Thymus (tissue), 14 donors: ENCODE measurements at places on chromosomes 13 and 19.

GRCh38 chr13:23767838-23768237 lies 121.4 kb downstream of the MIPEP start:
- peak; percentile 80 for DNase-seq

GRCh38 chr13:46609052-46609451 lies 56.1 kb downstream of the LRCH1 start:
- no peak for DNase-seq

DNA sequence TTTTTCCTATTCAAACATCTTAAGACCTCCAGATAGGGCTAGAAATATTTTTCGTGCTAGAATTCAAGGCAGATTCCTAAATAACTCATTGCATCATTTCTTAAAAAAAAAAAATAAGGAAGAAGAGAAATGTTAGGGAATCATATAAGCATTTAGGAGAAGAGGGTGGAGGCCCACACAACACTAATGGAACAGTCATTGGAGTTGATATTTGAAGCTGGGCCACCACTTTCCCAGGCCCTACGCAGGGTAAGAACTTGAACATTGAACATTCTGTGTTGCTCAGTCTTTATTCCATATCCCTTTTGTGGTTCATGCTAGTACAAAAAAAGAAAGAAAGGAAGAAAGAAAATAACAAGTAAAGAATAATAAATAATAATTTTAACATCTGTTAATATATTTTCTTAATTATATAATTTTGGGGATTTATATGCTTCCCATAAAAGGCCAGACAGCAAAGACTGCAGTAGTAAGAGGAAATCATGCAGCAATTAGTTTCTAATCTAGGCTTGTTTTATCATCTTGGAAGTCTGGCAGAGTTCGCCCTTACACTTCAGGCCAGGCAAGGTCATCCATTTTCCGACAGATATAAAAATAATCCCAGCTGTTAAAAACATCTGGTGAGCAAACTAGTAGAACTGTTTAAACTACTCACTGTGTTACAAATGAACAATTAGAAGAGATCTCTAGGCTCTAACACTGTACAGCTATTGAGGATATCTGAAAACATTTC lies 127.7 kb downstream of the FRY start:
- no peak for DNase-seq

DNA sequence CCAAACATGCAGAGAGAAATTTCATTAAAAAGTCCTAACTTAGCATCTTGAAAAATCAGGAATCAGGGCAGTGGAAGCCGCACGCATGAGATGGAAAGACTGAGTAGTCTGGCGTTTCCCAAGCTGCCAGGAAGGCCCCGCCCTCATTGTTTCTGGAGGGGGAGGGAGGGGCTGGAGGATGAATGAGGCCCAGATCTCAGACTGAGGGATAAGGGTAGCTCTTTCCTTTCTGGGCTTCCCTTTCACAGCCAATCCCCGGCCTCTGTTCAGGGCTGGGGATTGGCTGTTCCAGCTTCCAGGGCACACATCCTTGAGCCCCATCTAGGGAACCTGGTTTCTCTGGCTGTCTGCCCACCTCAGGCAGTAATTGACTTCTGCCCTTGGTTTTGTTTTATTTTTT lies 7.3 kb downstream of the C19orf53 start:
- DNase-seq: no peak

DNA sequence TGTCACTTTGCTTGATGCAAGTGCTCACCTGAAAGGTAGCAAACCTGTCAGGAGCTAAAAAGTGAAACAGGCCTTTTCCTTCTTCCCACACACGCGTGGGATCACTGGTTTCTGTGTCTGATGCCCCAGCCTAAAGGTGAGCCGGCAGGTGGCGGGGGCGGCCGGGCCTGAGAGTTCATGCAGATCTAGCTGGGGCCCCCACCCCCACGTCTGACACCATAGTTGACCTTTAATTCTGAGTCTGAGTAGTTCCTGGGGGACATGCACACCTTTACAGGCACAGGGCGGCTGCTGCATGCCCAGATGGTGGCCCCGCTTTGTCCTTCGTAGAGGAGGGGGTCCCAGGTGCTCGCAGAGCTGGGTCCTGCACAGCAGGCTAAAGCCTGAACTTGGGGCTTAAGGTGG lies 345.3 kb downstream of the TEX29 start:
- no peak for DNase-seq

DNA sequence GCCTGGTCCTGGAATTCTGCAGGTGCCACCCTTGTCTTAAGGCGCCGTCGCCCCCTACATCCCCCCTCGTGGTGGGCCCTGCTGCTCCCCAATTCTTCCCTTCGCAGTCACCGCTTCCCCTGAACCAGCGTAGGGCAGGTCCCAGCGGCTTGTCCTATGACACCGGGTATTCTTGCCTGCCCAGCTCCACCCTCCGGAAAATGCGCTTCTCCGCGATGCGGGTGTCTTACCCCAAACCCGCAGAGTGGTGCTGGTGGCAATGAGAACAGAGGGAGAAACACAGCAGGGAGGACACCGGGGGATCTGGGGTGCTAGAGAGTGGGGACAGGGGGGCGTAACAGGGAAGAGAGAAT lies 9.0 kb downstream of the ZNF808 start:
- peak; percentile 10 for DNase-seq

GRCh38 chr13:59680429-59681024 lies 483.2 kb downstream of the DIAPH3 start:
- no peak for DNase-seq

DNA sequence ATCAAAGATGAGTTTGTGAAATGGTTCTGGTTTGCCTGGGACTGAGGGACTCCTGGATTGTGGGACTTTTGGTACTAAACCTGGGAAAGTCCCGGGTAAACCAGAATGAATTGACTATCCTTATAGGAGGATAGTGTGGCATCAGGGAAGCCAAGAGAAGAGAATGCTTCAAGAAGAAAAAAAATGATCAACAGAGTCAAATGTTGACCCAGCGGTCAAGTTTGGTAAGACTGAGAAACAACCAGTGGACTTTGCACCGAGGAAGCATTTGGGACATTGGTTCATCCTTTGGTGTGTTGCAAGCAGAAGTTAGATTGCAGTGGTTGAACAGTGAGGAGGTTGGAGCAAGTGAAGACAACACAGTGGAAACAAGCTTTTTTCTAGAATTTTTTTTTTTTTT lies 33.5 kb downstream of the CLEC17A start:
- no peak for DNase-seq

DNA sequence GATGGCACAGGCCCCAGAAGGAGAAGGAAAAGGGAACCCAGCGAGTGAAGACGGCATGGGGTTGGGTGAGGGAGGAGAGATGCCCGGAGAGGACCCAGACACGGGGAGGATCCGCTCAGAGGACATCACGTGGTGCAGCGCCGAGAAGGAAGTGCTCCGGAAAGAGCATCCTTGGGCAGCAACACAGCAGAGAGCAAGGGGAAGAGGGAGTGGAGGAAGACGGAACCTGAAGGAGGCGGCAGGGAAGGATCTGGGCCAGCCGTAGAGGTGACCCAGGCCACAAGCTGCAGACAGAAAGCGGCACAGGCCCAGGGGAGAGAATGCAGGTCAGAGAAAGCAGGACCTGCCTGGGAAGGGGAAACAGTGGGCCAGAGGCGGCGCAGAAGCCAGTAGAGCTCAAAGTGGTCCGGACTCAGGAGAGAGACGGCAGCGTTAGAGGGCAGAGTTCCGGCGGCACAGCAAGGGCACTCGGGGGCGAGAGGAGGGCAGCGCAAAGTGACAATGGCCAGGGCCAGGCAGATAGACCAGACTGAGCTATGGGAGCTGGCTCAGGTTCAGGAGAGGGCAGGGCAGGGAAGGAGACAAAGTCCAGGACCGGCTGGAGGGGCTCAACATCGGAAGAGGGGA lies 1.1 kb downstream of the PPP1R12C start:
- DNase-seq: no peak

GRCh38 chr19:29404951-29405727 lies 120.7 kb upstream of the VSTM2B start:
- no peak for DNase-seq

DNA sequence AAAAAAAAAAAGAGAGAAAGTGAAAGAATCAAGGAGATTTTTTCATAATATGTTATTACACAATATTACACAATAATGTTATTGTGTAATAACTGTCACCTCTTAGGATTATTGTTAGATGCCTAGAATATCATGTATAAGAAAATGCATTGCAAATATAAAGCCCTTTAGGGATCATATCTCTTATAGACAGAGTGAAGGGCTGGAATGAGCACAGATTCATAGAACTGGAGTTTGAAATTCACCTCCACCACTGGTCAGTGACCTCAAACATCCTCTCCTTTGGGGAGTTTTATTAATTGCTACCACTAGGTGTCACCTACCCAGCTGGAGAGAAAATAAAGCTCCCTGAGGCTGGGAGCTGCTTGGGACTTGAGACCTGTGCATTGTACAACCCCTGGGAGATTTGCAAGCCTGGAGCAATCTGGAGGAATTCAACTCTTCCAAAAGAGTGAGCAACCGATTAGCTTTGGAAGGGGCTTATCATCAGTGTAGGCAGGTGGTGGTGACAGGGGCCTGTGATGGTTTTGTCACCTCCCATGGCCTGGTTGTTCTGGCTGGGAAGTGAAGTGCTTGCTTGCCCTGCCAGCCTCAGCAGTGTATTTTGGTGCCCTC lies 30.3 kb upstream of the FRY start:
- DNase-seq: no peak

- DNase-seq: no peak
Observed at GRCh38 chr13:60158321-60158801, 5.4 kb downstream of the DIAPH3 start.

DNA sequence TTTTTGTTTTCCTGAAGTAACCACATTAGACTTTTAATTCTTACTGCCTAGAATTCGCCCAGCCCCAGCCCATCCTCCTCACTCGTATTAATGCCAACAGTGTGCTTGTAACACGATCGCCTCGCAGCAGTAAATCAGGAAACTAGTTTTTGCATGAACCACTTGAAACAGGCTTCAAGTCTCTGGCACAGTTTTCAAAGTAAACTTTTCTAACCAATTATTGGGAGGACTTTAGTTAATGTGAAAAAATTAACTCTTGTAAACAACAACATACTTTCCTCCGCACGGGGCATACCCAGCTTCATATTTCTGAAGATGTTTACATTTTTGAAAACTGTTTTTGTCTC lies 39.2 kb downstream of the TNFRSF19 start:
- no peak for DNase-seq

GRCh38 chr13:80297094-80297493 lies 43.8 kb downstream of the SPRY2 start:
- DNase-seq: no peak

DNA sequence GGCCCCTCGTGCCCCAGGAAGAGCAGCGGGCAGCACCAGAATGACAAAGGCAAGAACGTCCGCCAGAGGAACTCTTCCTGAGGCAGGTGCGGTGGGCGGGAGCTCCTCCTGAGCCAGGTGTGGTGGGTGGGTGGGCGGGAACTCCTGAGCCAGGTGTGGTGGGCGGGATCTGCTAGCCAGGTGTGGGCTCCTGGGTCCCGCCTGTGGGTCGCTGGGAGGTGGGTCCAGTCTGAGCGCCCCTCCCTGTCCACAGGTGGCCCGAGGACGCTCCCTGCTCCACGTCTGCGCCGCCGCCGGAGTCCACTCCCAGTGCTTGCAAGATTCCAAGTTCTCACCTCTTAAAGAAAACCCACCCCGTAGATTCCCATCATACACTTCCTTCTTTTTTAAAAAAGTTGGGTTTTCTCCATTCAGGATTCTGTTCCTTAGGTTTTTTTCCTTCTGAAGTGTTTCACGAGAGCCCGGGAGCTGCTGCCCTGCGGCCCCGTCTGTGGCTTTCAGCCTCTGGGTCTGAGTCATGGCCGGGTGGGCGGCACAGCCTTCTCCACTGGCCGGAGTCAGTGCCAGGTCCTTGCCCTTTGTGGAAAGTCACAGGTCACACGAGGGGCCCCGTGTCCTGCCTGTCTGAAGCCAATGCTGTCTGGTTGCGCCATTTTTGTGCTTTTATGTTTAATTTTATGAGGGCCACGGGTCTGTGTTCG lies 7.0 kb upstream of the HCN2 start:
- no peak for DNase-seq

GRCh38 chr13:68125087-68125480 lies 894.9 kb upstream of the PCDH9 start:
- no peak for DNase-seq

- DNase-seq: no peak
Observed at GRCh38 chr13:43347877-43348276, 324.5 kb downstream of the DNAJC15 start.

- no peak for DNase-seq
Observed at GRCh38 chr19:58033741-58034476, at the start of gene ZSCAN1. Gene ZSCAN1 (plus strand): TSS chr19:58034025. CDS start chr19:58037837, 3,812 bp downstream.

DNA sequence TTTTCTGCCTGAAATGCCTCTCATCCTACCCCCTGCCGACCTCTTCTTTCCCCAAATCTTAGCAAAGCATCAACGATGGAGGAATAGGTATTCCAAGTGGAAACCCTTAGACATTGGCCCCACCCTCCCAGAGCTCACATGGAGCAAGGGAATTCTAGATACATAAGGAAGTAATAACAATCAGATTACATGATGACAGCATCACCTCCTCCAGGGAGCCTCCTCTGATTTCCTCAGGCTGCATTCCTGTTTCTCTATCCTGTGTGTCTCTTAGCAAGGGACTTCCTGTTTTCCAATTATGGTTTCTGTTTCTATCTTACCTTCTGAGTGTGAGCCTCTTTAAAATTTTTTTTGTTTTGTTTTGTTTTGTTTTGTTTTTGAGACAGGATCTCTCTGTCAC lies 246.6 kb downstream of the TSHZ3 start:
- DNase-seq: no peak
